ENCODE measurements at places on chromosomes 2 and 18. TPM values are rescaled to one million over a fixed set of nuclear protein-coding genes. Genes with fewer than 3 reads are reported as not detected.

Gene MC2R
- not detected for polyA plus RNA-seq

Gene PRKAG3
- polyA plus RNA-seq, result 0.02 TPM

Gene ZBTB7C
- polyA plus RNA-seq, result 24.5 TPM

Gene WDFY1
- polyA plus RNA-seq, result 8.7 TPM

Gene LBH
- 3.1 TPM for polyA plus RNA-seq

Gene MDH1B
- 0.51 TPM for polyA plus RNA-seq

Gene TANK
- 25.0 TPM for polyA plus RNA-seq

Gene PLB1
- 0.94 TPM for polyA plus RNA-seq

Gene PER2
- 4.9 TPM for polyA plus RNA-seq

Gene RGPD3
- polyA plus RNA-seq, result 0.12 TPM

Gene GCKR
- polyA plus RNA-seq, result 4.0 TPM

Measured in esophagus (tissue), 2 donors.